ENCODE measurements at places on chromosomes 16 and 17. TPM values are rescaled to one million over a fixed set of nuclear protein-coding genes. Genes with fewer than 3 reads are reported as not detected.

GRIN2A gene
- total RNA-seq, result 0.03 TPM

RASD1 gene
- 1.1 TPM for total RNA-seq

FGF11 gene
- 0.86 TPM for total RNA-seq

ZFP1 gene
- total RNA-seq, result 16.8 TPM

Data from left lobe of liver (tissue), 2 donors.